Activated effector memory CD4-positive, alpha-beta T cell treated with anti-CD3 and anti-CD28 coated beads, Interleukin-2, amount 50 U/mL, for 16 hours (primary cell): ENCODE measurements at places on chromosomes 6 and 20.

DNA sequence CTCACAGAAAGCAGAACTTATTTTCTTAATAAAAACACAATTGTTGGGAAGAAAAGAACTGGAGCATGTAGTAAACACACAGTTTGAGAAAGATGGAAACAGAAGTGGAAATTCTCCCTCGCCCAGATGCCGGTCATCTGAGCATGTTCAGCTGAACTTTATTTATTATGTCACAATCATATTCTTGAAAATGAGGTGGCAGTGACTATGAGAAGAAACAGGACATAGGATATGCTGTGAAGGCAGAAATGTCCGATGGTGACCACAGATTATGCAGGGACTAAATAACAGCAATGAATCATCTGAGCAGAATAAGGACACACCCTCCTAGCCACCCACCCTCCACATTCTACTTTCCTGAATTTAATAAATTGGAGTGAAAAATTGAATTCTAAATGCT, 425.3 kb upstream of the NOX3 start:
- no peak for DNase-seq

DNA sequence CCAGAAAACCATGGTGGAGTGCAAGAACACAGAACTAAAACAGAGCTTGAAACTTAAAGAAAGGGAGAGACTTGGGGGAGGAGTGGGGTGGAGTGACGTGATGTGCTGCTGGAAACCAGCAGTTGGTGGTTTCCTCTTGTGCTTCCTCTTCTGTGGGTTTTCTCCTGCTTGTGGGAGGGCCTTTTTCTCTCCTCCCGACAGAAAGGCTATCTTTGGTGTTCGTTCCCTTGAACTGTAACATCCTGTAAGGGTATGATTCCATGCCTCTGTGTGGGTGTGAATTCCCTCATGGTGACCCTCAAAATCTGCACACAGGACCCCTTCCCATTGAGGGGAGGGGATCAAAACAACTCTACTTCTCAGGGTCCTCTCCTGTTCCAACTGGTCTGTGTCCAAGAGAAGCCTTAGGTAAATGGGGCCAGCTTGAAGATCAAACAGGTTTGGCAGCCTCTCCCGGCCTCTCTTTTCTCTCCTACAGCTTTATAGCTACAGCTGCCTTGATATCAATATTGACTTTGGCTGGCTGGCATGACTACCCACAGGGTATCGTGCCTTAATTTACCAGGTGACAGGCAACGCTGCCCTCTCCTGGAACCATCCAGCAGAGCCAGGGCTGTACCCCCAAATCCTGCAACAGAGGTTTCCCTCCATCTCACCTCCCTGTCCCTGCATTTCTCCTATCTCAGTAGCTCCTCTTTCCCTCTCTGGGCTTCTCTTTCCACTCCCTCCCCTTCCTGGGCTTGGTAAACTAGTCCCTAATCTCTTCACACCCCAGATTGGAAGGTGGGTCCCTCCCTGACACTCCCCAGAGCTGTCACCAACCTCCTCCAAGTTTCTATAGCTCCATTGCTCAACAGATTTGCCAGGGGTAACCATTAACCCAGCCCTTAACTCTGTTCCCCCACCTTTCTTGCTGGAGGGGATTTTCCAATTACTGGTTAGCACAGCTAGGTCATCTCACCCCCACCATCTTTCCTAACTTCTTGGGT, 1.5 kb upstream of the MSH5 start:
- peak; percentile 86 for DNase-seq

DNA sequence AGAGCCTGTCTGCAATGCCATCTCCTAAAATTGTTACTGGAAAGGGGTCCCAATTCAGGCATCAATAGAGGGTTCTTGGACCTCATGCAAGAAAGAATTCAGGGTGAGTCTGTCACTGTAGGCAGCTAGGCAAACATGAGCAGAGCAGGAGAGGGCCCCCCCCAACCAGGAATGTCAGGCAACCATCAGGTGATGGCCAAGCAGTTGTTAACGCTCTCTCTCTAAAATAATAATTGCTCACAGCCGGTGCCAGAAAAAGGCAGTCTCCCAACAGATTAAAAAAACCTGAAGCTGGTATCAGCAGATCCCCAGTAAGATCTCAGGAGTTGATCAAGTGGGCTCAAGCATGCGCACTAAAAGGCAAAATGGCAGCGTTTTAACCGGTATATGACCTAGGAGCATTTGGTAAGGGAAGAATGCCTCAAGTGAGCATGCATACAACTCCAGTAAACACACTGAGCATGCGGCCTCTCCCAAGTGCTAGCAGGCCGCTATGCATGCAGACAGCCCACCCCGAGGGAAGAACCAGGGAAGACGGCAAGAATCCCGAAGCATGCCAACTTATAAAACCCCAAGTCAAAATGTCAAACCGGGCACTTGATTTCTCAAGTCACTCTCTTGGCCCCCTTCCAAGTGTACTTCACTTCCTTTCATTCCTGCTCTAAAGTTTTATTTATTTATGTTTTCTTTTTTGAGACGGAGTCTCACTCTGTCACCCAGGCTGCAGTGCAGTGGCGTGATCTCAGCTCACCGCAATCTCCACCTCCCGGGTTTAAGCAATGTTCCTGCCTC, 44.0 kb upstream of the RNGTT start:
- no peak for DNase-seq

GRCh38 chr20:38325905-38326304, 20.4 kb upstream of the LBP start:
- no peak for DNase-seq

DNA sequence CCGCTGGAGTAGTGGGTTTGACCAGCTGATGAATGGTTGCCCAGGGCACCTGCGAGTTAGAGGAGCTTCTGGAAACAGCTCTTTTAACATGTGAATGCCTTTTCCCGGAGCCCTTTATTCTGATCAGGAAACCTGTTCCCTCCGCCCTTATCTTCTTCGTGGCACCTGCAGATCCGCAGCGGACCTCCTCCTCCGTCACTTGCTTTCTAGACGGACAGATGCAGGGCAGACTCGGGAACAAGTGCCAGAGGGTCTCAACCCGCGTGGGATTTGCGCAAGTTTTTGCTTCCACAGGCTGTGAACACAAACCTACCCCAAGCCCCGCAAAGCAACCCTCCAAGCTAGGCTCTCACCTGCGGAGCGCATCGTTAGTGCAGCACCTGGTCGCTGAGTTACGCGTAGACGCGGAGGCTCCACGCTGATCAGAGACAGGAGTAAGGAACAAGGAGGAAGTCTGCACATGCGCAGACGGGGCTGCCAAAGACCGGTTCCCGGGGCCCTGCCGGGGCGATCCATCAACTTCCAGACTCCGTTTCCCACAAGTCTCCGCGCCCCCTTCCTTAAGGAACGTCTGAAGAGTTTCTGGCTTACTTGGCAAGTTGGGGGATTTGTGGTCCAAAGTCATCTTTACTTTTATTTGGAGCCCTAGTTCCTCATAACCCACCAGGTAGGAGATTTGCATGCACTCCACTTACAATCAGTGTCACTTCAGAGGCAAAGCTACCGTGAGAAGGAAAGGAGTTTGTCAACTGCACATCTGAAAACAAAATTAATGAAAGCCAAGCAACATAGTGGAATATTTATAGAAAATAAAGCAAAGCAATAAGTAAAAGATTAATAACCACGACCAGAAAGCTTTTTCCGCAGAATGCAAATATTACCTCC, 52.7 kb upstream of the ELMO2 start:
- no peak for DNase-seq

DNA sequence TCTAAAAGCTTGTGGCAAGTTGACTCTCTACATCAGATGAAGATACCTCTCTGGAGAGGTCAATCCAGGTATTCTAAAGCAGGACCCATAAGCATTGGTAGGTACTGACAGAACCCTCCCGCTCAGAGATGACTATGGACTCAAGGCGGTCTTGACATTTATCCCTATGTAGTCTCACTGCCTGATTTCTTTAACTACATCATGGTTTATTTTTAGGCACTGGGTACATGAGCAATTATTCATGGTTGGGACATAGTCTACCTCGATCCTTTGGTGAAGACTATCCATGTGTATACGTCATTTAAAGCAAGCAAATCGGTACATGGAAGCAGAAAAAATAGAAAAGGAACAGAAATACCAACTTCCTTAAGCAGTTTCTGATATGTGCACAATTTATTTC, 136.2 kb upstream of the TAB2 start:
- DNase-seq, result no peak

GRCh38 chr20:33993576-33994221, at the start of gene RALY:
TSS of gene RALY (plus strand) at chr20:33993911. CDS start at chr20:34072075, 78,164 bp downstream.
- peak; percentile 97 for DNase-seq

DNA sequence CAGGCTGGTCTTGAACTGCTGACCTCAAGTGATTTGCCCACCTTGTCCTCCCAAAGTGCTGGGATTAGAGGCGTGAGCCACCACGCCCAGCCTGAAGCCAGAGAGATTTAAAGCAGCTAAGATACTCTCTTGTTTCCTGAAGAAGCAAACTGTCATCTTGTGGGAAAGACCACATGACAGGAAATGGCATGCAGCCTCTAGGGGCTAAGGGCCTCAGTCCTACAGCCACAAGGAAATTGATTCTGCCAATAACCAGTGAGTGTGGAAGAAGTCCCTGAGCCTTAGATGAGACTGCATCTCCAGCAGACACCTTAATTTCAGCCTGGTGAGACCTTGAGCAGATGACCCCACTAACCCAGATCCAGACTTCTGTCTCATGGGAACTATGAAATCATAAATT, 40.9 kb downstream of the KIZ start:
- no peak for DNase-seq
